ENCODE measurements at places on chromosomes 1 and 21. TPM values are rescaled to one million over a fixed set of nuclear protein-coding genes. Genes with fewer than 3 reads are reported as not detected.

The FAM43B gene
- not detected for total RNA-seq

The CFHR3 gene
- total RNA-seq = not detected

GRCh38 chr1:1425426-1425752, 4.3 kb upstream of the ANKRD65 start:
- peaks cover 8% of the 10 kb centered on the region for H3K4me1 ChIP-seq
- DNase-seq = no peak
- H3K36me3 ChIP-seq = no peaks in the 10 kb centered on the region
- H3K27me3 ChIP-seq = no peaks in the 10 kb centered on the region
- H3K27ac ChIP-seq = no peak overlapping the region

GRCh38 chr1:184635347-184635979, 119.2 kb downstream of the EDEM3 start:
- no peak overlapping the region for H3K4me3 ChIP-seq
- no peaks in the 10 kb centered on the region for H3K4me1 ChIP-seq
- peaks cover 2% of the 10 kb centered on the region for H3K27me3 ChIP-seq
- DNase-seq = peak; percentile 22
- H3K36me3 ChIP-seq = no peaks in the 10 kb centered on the region

DNA sequence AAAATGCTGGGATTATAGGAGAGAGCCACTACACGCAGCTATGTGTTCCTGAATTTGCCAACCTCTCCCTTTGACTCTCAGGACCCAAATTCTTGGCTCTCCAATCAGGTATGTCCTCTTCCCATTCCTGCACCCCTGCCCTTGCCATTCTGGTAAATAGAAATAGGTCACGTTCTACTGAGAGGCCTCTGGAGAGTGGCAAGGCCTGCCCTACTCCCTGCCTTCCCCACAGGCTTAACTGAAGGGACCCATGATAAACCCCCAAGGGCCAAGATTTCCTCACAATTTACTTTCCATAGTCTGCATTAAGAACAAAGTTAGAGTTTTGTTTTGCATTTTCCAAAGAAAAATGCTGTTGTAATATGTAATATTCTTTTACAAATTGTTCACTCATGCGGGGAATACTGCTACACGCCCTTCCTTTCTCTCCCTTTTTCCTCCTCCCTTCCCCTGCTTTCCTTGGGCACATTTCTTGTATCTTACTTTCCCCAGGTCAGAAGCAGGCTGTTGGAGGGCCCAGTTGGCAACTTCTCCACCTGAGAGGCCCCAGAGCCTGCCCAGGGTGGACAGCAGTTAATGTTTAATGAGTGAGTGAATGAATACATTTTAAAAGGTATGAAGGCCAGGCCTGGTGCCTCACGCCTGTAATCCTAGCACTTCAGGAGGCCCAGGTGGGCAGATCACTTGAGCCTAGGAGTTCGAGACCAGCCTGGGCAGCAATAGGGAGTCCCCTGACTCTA, 33.9 kb upstream of the PUM1 start:
- no peak for DNase-seq
- no peak overlapping the region for H3K4me3 ChIP-seq
- peaks cover 16% of the 10 kb centered on the region for H3K4me1 ChIP-seq
- no peak overlapping the region for H3K27ac ChIP-seq
- H3K36me3 ChIP-seq = no peaks in the 10 kb centered on the region

The SMIM12 gene
- 31.9 TPM for total RNA-seq

The CD1D gene
- total RNA-seq = not detected
